Astrocyte (in vitro differentiated cells and primary cell): ENCODE measurements at places on chromosomes 7 and 10. TPM values are rescaled to one million over a fixed set of nuclear protein-coding genes. Genes with fewer than 3 reads are reported as not detected.

- DNase-seq: no peak
These were observed 602.1 kb upstream of the FOXK1 start for GRCh38 chr7:4079956-4080355.

- no peak for DNase-seq
These were observed 99.7 kb upstream of the TMEM168 start for GRCh38 chr7:112889834-112890438.

SERPINE1 gene
- total RNA-seq: 1,303 and 1,496 TPM in 2 replicates

- no peak for DNase-seq
These were observed 33.8 kb downstream of the SPAG6 start for GRCh38 chr10:22379059-22379458.

DNA sequence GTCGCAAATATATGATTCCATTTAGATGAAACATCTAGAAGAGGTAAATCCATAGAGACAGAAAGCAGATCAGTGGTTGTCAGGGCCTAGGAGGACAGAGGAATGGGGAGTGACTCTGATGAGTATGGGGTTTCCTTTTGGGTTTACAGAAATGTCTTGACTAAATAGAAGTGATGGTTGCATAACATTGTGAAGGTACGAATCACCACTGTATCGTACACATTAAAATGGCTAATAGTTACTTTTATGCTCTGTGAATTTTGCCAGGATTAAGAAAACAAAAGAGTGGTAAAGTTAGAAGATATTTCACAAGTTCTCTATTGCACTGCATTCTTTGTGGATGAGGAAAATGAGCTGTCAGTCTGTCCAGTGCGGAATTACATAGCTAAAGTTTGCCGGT, 407.4 kb downstream of the KCNMA1 start:
- DNase-seq: peak; percentile 69

DNA sequence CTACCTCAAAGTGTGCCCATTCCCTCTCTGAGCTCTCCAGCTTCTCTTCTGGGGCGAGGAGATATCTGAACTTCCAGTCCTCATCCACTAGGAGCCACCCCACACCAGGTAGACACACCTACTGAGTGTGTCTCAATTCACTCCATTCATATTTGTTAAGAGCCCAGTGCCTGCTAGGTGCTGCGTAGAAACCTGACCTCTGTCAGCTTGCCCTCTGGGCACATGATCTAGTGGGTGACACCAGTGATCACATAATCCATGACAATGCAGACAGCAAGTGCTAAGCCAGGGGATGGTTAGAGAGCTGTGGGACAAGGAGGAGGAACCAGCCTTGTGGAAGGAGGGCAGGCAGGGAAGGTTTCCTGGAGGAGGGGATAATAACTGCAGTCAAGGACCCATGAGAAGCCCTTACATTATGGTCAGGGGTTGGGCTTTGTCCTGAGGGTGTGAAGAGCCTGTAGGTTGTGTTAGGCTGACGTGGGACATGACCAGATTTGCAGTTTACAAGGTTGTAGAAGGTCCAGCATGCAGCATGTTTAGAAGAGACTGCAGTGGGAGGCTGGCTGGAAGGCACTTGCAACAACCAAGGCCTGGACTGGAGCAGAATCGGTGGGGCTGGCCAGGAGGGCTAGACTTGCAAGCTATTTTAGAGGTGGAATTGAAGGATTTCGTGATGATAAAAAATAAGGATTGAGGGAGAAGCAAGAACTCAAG, 81.8 kb downstream of the COL13A1 start:
- DNase-seq: no peak

GRCh38 chr7:43105521-43106120, 6.8 kb upstream of the HECW1 start:
- DNase-seq: peak; percentile 49

- DNase-seq: peak; percentile 31
These were observed 760 bp downstream of the CBX3 start for GRCh38 chr7:26202019-26202990.

- DNase-seq: no peak
These were observed 436.8 kb upstream of the C7orf33 start for GRCh38 chr7:148153616-148154284.

DNA sequence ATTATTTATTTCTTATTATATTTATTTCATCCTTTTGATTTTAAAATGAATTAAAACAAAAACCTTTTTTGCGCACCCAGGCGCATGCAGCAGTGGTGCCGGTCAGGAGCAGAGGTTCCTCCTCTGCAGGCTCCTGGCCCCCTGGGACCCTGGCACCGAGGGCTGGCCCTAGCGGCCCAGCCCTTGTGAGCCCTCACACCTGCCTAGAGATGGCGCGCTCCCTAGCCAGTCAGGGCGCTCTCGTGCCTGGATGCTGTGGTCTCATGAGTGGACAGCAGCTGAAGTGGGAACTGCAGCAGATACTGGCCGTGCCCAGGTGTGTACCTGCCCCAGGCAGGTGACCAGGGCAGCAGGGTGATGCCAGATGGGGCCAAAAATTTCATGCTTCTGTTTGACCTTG, 13.8 kb downstream of the RET start:
- DNase-seq: no peak

DNA sequence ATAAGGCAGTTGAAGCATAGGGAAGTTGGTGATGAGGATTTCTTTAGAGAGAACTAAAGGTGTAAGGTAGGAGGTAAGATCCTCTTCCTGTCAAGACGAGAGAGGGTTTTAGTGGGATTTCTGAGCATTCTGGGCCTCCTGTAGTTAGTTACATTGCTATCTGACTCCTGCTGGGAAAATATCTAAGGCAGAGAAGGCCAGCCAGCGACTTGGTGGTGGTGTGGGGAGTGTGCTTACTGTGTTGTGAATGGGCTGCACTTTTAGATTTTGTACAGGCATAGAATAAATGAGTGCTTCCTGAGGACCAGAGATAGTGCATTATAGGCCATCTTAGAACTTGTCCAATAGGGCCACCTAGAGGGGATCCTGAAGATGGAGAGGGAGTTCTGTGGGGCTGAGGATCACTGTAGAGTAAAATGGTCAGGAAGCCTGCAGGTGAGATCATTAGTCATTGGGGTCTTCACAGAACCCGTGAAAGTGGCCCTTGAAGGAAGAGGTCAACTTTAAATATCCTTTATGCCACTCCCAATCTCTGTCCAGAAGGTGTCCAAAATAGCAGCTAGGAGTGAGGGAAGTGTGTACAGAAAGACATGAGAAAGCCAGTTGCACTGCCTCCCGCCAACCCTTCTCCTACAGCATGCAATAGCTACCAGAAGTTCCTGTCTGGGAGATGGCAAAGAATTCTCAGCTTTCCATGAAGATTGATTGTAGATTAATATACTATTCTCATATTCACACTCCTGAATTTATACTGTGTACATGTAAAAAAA, 266.6 kb downstream of the POLR1F start:
- peak; percentile 34 for DNase-seq

PROSER2 gene
- total RNA-seq: 10.3 and 12.1 TPM in 2 replicates

DNA sequence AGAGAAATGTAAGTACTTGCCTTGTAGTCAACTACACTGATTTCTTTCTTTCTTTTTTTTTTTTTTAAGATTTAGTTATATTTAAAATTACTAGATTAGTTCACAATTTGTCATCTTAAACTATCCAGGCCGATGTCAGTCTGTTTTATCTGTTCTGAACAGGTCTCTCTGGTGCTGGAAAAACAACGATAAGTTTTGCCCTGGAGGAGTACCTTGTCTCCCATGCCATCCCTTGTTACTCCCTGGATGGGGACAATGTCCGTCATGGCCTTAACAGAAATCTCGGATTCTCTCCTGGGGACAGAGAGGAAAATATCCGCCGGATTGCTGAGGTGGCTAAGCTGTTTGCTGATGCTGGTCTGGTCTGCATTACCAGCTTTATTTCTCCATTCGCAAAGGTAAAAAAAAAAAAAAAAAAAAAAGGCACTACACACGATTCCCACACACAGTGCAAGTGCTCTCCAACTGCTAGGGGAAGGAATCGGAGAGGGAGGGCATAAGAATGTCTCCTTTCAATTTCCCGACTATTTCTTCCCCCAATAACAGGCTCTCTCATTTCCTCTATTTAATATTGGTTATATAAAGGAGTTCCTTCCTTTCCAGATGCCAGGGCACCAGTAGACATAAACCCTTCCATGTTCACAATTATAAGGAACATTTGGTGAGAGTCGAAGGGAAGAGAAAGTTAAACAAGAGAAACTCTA, 53.4 kb downstream of the PAPSS2 start:
- no peak for DNase-seq

- no peak for DNase-seq
These were observed 6.8 kb downstream of the SLC25A13 start for GRCh38 chr7:96315125-96315512.

HPS1 gene
- 29.0 and 34.7 TPM in 2 replicates for total RNA-seq

SLC18A3 gene
- total RNA-seq: 1.0 and 4.6 TPM in 2 replicates

MBLAC1 gene
- total RNA-seq: 2.3 and 2.7 TPM in 2 replicates

TRIM74 gene
- total RNA-seq: 0.79 and 0.91 TPM in 2 replicates

DNA sequence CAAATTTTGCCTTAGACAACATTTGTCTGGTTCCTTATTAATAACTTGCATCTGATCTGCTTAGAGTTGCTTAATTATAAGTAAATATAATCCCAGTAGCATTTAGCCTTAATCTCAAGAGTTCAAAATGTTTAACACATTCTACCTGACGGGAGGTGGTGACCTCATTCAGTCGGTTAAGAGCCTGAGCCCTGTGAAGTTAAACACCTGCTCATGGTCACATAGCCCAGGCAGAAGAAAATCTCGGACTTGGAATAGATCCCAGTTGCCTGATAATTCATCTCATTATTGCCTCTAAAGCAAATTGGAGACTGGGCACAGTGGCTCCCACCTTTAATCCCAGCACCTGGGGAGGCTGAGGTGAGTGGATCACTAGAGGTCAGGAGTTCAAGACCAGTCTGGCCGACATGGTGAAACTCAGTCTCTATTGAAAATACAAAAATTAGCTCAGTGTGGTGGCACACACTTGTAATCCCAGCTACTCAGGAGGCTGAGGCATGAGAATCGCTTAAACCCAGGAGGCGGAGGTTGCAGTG, 18.6 kb upstream of the ASCC1 start:
- no peak for DNase-seq

DNA sequence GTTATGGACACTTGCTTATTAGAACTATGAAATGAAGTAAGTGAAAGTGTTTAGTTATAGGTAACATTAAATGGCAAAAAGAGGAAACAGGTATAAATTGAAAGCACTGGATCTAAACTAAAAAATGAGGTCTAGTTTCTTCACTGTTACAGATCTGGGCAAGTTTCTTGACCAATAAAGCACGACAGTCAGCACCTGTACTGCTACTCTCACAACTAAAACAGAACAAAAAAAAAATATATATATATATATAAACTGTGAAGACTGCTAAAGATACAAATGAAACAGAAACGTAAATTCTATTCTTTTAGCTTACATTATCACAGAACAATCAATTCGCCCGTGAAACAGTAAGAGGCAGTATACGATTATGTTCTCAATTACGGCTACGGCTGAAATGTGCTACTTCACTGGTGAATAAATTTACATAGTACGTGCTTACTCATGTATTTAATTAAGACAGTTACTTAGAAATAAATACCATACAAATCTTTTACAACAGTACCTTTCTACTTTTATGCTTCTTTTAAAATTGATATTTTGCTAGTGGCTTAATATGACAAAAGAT, 4.2 kb downstream of the AHR start:
- no peak for DNase-seq

MCM10 gene
- total RNA-seq: 1.5 and 1.9 TPM in 2 replicates

GRCh38 chr7:326809-327232, 36.9 kb downstream of the FOXL3 start:
- no peak for DNase-seq

TET1 gene
- total RNA-seq: 6.2 and 7.1 TPM in 2 replicates

DNA sequence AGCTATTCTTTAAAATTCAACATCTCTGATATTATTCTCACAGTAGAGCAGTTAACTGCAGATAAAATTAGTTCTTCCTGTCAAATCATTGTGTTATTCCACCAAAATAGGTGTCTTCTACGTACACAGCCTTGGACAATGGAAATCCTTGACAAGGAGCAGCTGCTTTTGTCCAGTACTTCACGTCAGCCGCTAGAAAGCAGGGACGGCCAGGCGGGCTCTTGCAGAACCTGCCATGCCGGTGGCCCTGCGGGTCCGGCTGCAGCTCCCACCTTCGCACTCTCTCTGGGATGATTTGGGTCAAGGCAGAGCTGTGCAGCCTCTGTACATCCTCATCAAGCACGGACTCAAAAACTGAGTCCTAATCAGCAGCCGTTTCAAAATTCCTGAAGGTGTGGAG, 2.2 kb upstream of the FOXI2 start:
- no peak for DNase-seq

GPR15LG gene
- total RNA-seq: not detected in 2 replicates

DNA sequence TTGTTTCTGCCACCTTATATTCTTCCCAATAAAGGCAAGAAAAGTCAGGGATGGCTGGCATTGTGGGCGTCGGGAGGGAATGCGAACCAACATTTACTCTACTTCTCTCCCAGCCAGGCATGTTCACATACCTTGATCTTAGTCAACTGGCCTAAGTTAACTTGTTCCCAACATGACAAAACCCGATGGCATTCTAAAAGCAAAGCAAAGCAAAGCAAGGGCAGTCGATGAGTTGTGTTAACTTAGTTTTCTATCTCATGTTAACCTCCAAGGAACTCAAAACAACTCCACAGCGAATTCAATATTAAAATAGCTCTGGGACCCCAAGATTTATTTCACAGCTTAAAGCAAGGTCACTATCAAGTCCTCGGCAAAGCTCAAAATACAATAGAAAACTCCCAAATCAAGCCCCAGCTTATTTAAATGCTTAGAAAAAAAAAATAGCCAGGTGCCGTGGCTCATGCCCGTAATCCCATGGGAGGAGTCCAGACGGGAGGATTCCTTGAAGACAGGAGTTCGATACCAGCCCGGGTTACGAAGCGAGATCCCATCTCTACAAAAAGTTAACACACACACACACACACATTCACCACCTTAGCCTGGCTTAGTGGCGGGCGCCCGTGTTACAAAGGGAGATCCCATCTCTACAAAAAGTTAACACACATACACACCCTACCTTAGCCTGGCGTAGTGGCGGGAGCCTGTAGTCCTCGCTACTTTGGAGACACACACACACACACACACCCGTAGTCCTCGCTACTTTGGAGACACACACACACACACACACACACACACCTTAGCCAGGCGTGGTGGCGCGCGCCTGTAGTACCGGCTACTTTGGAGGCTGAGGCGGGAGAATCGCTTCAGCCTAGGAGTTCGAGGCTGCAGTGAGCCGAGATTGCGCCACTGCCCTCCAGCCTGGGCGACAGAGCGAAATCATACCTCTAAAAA, 901 bp upstream of the CCNY start:
- DNase-seq: peak; percentile 34

PTPRZ1 gene
- total RNA-seq: 0.87 and 1.6 TPM in 2 replicates

KIF5B gene
- 160 and 170 TPM in 2 replicates for total RNA-seq

NRAP gene
- total RNA-seq: not detected in 2 replicates

MACC1 gene
- 0.19 and 2.0 TPM in 2 replicates for total RNA-seq

SLC4A2 gene
- 302 and 351 TPM in 2 replicates for total RNA-seq

DNA sequence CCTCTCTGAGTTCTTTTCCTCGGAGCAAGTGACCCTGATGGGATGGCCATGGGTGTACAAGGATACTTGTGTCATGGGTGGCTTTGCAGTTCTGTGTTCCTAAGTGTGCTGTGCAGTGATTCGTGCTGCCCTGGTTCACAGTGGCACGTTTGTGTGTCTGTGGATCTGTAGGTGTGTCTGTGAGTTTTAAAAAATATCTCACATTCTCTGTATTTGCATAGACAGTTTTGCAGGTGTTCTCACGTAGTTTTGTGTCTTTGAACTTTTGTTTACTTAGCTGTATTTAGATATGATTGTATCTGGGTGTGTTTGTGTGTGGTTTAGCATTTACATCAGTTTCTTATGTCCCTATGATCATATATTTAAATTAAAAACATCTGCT, 3.7 kb downstream of the ZNF775 start:
- DNase-seq: no peak

PRKRIP1 gene
- 35.1 and 37.3 TPM in 2 replicates for total RNA-seq
